Activated naive CD8-positive, alpha-beta T cell treated with anti-CD3 and anti-CD28 coated beads for 36 hours (primary cell): ENCODE measurements at places on chromosomes 12 and 14. TPM values are rescaled to one million over a fixed set of nuclear protein-coding genes. Genes with fewer than 3 reads are reported as not detected.

The PYM1 gene
- 34.9 TPM for total RNA-seq

The SLC6A15 gene
- 0.14 TPM for total RNA-seq

The CCDC175 gene
- not detected for total RNA-seq

The SMCO2 gene
- not detected for total RNA-seq

The EFS gene
- total RNA-seq, result not detected

The FAM90A1 gene
- 0.41 TPM for total RNA-seq
